ENCODE measurements at places on chromosomes 2 and 18. TPM values are rescaled to one million over a fixed set of nuclear protein-coding genes. Genes with fewer than 3 reads are reported as not detected.

GRCh38 chr2:216633616-216634369 is 573 bp downstream of the IGFBP2 start:
- peaks cover 24% of the 10 kb centered on the region for H3K27me3 ChIP-seq
- DNase-seq = no peak
- H3K36me3 ChIP-seq = no peaks in the 10 kb centered on the region
- no peak overlapping the region for H3K27ac ChIP-seq
- H3K4me1 ChIP-seq = peaks cover 49% of the 10 kb centered on the region

Gene CNGA3
- not detected for polyA plus RNA-seq

Gene BAZ2B
- polyA plus RNA-seq = 12.9 TPM

DNA sequence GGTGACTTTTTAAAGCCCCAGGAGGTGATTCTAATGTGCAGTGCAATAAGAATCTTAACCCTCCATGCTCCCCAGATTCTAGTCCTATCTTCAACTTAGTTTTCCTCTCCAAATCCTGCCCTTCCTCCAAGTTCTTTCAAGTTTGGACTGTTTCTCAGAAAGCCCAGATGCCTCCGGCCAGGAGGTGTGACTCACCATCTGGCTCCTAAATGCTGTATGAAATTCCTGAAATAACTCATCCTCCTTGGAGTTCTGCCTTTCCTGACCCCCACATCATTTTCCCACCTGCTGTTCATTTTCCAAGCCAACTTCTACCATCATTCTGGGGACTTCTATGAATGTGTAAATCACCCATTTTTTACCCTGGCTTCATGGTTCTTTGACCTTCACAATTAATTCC is 118.2 kb upstream of the NOL4 start:
- no peaks in the 10 kb centered on the region for H3K36me3 ChIP-seq
- no peaks in the 10 kb centered on the region for H3K4me1 ChIP-seq
- no peak overlapping the region for H3K27ac ChIP-seq
- no peak for DNase-seq
- H3K27me3 ChIP-seq = no peaks in the 10 kb centered on the region

- H3K27ac ChIP-seq = no peak overlapping the region
- DNase-seq = no peak
- H3K27me3 ChIP-seq = no peaks in the 10 kb centered on the region
Measured at GRCh38 chr2:64777841-64778240, 124.1 kb upstream of the SERTAD2 start.

Gene D2HGDH
- 57.1 TPM for polyA plus RNA-seq

DNA sequence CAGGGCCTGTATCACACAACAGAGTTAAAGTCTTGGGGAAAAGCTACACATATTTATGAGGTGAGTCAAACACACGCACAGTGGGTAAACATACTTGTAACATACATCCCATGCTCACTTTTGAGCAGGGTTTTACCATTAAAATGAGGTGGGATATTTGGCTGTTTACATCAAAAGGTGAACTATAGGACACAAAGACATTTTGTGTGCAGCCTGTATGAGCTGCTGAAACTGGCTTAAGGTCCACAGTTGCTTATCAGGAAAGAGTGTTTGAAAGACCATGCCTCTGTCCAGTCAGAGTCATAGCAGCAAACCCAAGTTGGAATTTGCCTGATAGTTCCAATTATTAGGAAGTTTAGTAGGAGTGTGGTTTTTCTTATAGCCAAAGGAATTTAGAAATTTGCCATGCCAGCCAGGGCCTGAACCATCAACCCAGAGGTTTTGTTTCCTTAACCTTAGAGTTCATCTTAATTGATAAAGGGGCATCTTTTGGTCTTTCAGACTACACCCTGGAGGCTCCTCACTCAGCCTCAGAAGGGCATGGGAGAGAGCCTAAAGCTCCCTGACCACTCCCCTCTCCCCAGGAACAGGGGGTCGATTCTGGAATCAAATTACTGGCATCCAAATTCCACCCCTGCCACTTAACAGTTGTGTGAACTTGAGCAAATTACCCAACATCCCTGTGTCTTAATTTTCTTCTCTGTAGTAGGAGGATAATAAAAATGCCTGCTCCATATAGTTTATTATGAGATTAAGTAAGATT is 29.9 kb upstream of the L3MBTL4 start:
- no peak for DNase-seq
- H3K4me1 ChIP-seq = no peaks in the 10 kb centered on the region
- no peaks in the 10 kb centered on the region for H3K27me3 ChIP-seq
- no peak overlapping the region for H3K4me3 ChIP-seq

GRCh38 chr2:44285174-44285573 is 9.9 kb downstream of the SLC3A1 start:
- no peaks in the 10 kb centered on the region for H3K27me3 ChIP-seq
- no peak overlapping the region for H3K27ac ChIP-seq
- no peak for DNase-seq
- H3K36me3 ChIP-seq = no peaks in the 10 kb centered on the region

GRCh38 chr2:6990871-6991270 is 73.7 kb downstream of the RNF144A start:
- no peaks in the 10 kb centered on the region for H3K36me3 ChIP-seq
- no peak overlapping the region for H3K27ac ChIP-seq
- no peak for DNase-seq
- H3K4me3 ChIP-seq = no peak overlapping the region

- no peak overlapping the region for H3K4me3 ChIP-seq
- H3K27me3 ChIP-seq = no peaks in the 10 kb centered on the region
- H3K27ac ChIP-seq = no peak overlapping the region
- H3K36me3 ChIP-seq = no peaks in the 10 kb centered on the region
- no peak for DNase-seq
- H3K4me1 ChIP-seq = no peaks in the 10 kb centered on the region
Measured at GRCh38 chr2:46328291-46328690, 31.1 kb downstream of the EPAS1 start.

Gene RETSAT
- 12.4 TPM for polyA plus RNA-seq

Gene RAB6C
- polyA plus RNA-seq = not detected

DNA sequence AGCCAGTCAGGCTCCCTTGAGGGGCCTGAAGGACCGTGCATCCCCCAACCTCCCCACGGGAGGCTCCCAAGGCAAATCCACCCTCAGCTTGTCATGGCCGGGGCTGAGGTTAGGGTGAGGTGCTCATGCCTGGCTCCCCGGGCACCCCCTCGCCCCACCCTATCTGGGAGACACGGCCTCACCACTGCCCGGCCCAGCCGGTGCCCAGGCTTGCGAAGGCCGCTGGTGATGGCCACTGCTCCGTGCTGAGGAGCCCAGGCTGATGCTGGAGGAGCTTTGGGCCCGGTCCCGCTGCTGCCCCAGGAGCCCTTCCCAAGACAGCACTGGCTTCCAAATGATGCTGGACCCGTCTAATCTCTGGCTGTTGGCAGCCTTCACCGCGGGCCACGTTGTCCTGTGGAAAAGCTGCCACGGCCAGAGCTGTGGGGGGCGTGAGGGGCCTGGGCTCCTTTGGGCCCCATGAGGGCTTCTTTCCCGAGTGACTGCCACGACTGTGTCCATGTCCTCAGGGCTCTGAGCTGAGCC is 135.7 kb upstream of the CTDP1 start:
- no peak overlapping the region for H3K4me3 ChIP-seq
- H3K27me3 ChIP-seq = no peaks in the 10 kb centered on the region
- H3K4me1 ChIP-seq = no peaks in the 10 kb centered on the region
- no peak for DNase-seq
- H3K27ac ChIP-seq = no peak overlapping the region
- H3K36me3 ChIP-seq = no peaks in the 10 kb centered on the region

DNA sequence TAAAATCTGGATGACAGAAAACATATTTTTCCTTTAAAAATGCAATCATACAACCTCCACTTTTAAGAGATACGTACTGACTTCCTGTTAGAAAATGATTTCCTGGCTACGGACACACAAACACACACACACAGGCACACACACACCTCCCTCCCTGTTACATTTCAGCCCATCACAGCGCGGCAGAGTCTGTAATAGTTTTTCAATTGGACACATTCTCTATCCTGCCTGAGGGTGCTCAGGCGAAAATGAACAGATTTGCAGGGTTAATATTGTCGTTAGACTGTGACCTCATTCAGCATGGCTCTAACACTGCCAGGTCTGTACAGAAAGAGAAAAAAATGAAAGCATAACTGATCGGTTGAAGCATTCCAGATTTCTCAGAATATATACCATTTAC is 45.0 kb downstream of the KCTD1 start:
- H3K36me3 ChIP-seq = no peaks in the 10 kb centered on the region
- no peak overlapping the region for H3K4me3 ChIP-seq
- no peak overlapping the region for H3K27ac ChIP-seq
- DNase-seq = no peak
- no peaks in the 10 kb centered on the region for H3K4me1 ChIP-seq
- H3K27me3 ChIP-seq = no peaks in the 10 kb centered on the region

DNA sequence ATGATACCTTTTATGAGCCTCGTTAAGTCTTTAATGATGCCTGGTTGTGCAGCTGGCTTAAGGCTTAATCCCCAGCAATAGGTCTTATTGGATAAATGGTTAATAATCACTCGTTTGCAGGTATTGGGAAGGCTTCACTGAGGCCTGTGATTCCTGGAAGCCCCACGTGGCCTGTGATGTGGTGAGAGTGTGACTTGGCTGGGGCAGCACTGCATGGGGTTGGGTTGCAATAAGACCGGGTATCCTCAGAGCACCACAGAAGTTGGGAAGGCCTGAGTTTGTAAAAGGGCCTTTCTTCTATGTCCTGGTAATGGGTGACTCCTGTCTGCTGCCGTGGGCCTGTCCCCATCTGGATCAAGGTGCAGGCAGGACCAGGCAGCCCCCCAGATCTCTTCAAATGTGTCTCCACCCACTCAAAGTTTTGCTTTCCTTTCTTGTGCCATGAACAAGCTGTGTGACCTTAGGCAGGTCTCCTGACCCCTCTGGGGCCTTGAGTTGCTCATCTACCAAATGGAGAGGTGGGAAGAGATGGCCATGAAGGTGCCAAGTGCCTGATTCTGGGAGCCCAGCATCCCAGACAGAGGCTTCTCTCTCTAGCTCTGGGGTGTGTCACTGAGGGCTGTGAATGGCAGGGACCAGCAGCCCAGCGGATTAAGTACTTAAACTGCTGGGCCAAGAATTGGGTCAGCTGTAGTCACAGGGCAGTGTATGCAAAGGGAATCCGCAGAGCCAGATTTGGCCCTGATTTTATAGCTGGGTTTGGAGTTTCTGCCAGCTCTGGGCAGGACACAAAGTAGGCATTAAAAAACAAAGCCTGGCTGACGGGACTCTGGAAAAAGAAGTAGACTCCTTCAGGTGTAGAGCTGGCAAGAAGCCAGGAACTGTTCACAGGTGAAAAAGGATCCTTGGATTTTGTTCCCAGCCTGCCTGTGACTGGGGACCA is 24.4 kb downstream of the LBH start:
- no peak overlapping the region for H3K4me3 ChIP-seq
- no peaks in the 10 kb centered on the region for H3K27me3 ChIP-seq
- no peaks in the 10 kb centered on the region for H3K36me3 ChIP-seq
- no peaks in the 10 kb centered on the region for H3K4me1 ChIP-seq
- no peak for DNase-seq

DNA sequence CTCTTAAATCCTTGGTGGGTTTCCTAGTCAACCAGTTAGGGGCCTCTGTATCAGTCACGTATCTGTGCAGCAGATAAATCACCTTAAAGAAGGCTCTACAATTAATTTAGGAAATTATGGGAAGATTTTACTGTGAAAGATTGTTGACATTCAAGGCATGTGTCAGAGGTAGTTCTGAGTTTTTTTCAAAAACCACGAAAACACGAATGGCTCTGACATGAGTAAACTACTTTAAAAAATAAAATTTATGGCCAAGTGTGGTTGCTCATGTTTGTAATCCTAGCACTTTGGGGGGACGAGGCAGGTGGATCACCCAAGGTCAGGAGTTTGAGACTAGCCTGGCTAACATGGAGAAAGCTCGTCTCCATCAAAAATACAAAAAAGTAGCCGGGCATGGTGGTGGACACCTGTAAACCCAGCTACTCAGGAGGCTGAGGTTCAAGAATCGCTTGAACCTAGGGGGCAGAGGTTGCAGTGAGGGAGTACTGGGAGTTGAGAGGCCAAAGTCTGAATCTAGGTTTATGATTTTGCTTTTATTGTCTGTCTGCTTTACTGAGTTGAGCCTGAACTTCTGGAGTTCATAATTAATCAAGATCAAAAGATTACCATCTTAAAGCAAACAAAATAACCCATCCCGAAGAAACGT is 77.1 kb downstream of the SPRED2 start:
- no peaks in the 10 kb centered on the region for H3K36me3 ChIP-seq
- peaks cover 15% of the 10 kb centered on the region for H3K4me1 ChIP-seq
- no peak overlapping the region for H3K4me3 ChIP-seq

DNA sequence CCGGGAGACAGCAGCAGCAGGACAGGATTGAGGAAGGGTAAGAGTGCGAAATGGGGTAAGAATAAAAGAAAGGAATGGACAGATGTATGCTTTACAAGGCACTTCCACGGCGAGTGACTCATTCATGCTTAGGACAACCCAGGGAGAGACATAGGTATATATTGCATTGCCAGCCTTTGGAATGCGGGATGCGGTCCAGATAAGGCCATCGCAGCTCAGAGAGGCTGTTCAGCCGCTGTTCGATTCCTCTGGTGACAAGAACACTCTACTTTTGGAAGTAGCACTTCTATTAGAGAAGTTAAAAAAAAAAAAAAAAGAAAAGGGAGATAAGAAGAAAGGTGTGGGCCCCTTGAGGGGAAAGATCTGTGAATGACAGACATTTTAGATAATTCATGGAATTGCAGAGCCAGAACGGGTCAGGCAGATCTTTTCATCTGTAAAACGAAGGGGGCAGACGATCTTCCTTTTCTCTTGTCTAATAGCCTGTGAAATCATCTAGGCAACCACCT is 819 bp upstream of the NCOA1 start:
- peak overlapping the region; percentile 71 for H3K27ac ChIP-seq
- no peaks in the 10 kb centered on the region for H3K27me3 ChIP-seq
- no peaks in the 10 kb centered on the region for H3K36me3 ChIP-seq
- H3K4me3 ChIP-seq = peak overlapping the region; percentile 79
- peak; percentile 47 for DNase-seq

GRCh38 chr2:70656421-70657010 is 102.9 kb upstream of the TGFA start:
- no peak overlapping the region for H3K4me3 ChIP-seq
- H3K27me3 ChIP-seq = peaks cover 6% of the 10 kb centered on the region
- H3K36me3 ChIP-seq = no peaks in the 10 kb centered on the region
- DNase-seq = no peak
- H3K4me1 ChIP-seq = no peaks in the 10 kb centered on the region

Gene RND3
- not detected for polyA plus RNA-seq

GRCh38 chr18:23635283-23636070 is 27.2 kb downstream of the ANKRD29 start:
- H3K27ac ChIP-seq = no peak overlapping the region
- no peaks in the 10 kb centered on the region for H3K4me1 ChIP-seq
- no peak overlapping the region for H3K4me3 ChIP-seq
- H3K36me3 ChIP-seq = no peaks in the 10 kb centered on the region
- no peak for DNase-seq

- DNase-seq = no peak
- no peak overlapping the region for H3K4me3 ChIP-seq
- no peak overlapping the region for H3K27ac ChIP-seq
- no peaks in the 10 kb centered on the region for H3K4me1 ChIP-seq
- H3K36me3 ChIP-seq = no peaks in the 10 kb centered on the region
Measured at GRCh38 chr2:41610501-41611190, 437.2 kb upstream of the PKDCC start.

Gene RNU2-63P
- not detected for polyA plus RNA-seq

Gene CCDC85A
- polyA plus RNA-seq = not detected

- no peaks in the 10 kb centered on the region for H3K36me3 ChIP-seq
- peaks cover 7% of the 10 kb centered on the region for H3K4me1 ChIP-seq
- DNase-seq = no peak
- no peak overlapping the region for H3K27ac ChIP-seq
Measured at GRCh38 chr2:105384216-105384615, 14.6 kb downstream of the FHL2 start.

Gene IL37
- polyA plus RNA-seq = not detected

- no peaks in the 10 kb centered on the region for H3K36me3 ChIP-seq
- DNase-seq = no peak
- H3K4me1 ChIP-seq = no peaks in the 10 kb centered on the region
- H3K4me3 ChIP-seq = no peak overlapping the region
- H3K27me3 ChIP-seq = no peaks in the 10 kb centered on the region
Measured at GRCh38 chr18:22210311-22210754, 40.9 kb downstream of the GATA6 start.

Gene HOXD12
- polyA plus RNA-seq = not detected
